ENCODE measurements at places on chromosomes 16 and 17.

- DNase-seq, result no peak
Observed at GRCh38 chr17:48515925-48516900, 14.6 kb downstream of the HOXB1 start.

GRCh38 chr16:85027958-85028684 lies 526 bp downstream of the KIAA0513 start:
- DNase-seq, result no peak

DNA sequence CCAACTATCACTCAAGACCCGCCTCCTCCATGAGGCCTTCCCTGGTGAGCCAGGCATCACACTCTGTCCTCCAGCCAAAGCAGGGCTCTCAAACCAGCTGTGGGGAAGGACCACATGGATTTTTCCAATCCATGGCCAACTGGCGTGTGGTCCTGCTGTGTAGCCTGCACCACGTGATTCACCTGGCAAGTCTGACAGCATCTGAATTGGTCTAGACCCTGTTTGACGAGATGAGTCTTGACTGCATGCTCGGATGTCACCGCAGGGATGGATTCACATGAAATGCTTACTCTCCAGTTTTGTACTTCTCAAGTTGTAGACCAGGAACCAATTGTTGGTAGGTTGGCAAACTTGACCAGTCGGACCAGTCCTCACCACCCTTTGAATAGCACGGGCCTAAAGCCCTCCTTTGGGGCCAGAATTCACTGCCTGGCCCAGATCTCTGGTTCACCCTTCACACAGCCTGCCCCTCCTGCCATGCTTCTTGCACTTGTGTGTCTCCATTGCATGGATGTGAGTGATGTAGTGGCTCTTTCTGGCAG lies 9.9 kb downstream of the CRHR1 start:
- DNase-seq, result no peak

GRCh38 chr17:79473876-79474440 lies 136.9 kb downstream of the RBFOX3 start:
- DNase-seq, result no peak

GRCh38 chr16:67773569-67774456 lies 32.5 kb downstream of the RANBP10 start:
- DNase-seq, result no peak
